ENCODE measurements at places on chromosomes 3 and 15.

DNA sequence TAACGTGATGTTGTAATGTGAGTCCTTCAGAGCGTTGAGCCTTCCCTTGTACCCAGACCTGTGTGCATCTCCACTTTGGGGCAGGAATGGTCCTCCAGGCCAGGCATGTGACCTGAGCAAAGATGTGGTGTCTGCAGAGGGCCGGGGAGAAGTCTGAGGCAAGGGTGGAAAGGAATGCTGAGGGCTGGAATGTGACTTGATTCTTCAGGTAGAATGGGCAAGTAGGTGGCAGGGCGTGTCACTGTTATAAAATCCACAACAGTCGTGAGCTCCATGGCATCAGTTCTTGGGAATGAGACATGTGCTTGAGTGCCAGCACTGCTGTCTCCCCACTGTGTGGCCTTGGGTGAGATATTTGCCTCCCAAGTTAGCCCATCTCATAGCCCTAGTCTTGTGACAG, 24.0 kb upstream of the BSN start:
- DNase-seq = no peak

DNA sequence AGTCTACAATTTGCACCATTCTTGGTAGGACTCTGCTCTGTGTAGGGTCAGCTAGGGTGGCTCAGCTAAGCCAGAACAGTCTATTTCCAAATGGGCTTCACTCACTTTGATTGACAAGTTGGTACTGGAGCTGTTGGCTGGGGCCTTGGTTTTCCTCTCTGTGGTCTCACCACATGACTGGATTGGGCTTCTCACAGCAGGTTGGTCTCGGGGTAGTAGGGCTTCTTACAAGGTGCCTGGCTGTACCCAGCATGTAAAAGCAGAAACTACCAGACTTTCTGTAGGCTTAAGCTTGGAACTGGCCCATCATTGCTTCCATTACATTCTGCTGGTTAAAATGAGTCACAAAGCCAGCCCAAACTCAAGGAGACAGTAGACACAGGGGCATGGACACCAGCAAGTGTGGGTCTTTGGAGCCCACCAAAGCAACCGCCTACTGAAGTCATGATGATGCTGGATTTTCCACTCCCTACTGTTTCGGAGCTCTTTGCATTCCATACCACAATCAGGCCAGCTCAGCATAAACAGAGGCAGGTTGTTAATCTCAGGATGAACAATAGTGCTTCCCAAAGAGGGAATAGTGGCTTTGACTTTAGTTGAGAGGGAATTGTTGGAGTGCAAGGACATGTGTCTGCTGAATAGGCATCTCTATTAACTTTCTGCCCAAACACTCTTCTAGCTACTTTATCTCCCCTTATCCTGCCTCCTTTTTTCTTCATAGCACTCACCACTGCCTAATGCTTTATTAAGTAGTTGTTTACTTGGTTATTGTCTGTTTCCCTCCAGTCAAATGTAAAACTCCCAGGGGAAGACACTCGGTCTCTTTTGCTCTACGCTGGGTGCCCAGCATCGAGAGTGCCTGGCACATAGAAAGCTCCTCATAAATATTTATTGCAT, 78.0 kb upstream of the RARB start:
- no peak for DNase-seq

DNA sequence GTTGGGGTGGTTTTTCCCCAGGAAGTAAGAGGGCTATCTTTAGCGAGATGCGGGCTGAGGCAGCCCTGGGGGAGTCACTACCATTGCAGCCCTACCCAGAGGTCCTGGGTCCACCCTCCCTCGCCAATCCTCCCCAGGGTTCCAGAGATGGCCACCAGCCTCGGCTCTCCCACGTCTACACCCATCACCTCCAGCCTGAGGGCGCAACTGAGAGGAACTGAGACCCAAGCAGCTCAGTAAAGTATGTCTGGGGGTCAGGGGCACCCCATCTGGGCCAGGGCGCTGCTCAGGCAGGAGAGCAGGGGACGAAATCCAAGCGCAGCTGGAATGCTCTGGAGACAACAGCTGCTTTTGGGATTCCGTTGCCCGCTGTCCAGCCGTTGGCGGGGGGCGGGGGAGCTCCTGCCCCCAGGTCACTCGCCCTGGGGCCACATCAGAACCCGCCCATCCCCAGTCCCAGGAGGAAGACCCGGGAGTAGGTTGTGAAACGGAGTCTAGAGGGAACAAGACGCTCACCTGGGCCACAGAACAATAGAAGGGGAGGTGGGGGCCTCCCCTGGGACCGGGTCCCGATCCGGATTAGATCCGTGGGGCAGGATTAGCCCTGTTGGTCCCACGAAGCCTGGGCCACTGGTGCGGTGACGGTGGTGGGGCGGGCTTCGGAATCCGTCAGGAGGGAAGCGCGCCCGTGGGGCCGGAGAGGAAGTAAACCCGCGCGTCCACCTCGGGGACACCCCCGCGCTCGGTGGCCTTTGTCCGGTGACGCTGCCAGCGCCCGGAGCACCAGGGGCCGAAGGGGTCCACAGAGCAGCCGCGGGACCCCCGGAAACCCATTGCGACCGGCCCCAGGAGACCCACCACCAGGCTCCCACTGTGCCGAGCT, 1.4 kb upstream of the NDUFAF3 start:
- DNase-seq = peak; percentile 59

DNA sequence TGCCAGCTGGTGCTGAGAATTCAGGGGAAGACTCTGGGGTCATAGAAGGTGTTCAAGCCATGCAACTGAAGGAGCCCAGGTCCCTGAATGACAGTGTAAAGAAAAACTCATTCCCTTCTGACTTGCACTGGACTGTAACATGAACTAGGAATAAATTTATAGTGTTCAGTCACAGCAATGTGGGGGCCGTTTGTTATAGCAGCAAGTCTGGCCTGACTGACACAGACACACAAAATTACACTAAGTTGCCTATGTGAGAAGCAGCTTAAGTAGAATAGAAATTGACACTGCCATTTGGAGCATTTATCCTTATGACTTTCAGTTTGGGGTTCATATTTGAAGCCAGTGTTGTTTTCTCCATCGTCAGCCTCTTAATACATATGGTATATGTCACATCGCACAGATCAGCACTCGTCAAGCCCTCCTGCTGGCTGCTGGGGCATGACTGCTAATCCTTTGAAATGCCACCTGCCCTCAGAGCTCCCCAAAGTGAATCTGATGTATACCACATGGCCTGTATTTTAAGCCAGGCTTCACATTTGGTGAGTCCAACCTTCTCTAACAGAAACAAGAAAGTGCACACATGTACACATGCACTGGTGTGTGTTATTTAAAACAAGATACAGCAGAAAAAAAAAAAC, 17.1 kb upstream of the HEG1 start:
- no peak for DNase-seq

DNA sequence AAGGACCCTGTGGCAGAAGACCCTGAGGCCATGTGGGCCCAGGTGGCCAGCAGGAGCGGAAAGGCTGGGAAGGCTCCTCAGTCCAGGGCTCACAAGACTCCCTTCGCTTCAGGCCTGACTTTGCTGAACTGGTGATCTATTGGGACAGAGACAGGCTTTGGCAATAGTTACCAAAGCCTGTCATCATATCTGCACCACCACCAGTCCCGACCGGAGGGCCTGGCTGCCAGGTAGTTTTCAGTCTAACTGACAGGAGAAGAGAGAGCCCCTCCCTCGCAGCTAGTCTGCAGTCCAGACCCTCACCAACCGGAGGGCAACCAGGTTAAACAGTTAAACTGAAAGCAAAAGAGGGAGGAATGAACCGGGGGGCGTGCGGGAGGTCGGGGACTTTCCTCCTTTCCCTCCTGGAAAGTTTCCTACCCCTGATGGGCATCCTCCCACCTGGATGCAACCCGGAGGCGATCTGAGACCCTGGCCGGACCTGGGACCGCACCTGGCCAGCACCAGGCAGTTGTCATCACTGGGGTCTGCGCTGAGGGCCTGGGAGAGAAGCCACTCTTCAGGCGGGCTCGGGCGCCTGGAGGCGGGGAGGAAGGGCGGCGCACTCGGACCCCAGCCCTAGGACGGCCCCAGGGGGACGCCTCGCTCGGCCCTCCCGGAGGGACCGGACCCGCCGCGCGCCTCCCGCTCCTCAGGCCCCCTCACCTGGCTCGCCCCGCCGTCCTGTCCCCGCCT, 435 bp downstream of the RAB27A start:
- peak; percentile 62 for DNase-seq

DNA sequence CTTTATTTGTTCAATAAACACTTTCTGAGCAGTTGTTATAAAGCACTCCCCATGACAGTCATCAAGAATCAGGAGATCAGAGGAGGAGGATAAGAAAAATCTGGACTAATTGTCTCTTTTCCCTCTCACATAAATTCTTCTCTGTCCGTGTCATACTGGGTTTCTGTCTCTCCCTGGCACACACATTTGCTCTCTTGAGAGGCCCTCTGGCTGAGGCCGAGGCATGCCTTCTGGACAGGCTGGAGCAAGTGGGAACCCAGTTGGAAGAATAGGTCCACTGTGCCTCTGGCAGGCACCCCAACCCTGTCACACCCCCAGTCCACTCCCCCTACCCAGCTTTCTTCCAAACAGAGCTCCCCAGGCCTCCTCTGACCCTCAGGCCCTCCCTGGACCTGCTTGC, 315.8 kb downstream of the UACA start:
- DNase-seq = no peak

GRCh38 chr3:43148033-43148432, 42.2 kb upstream of the POMGNT2 start:
- DNase-seq = no peak

GRCh38 chr3:51380601-51381332, 4.3 kb upstream of the MANF start:
- no peak for DNase-seq

GRCh38 chr3:11499144-11499543, 144.6 kb downstream of the VGLL4 start:
- no peak for DNase-seq

All from activated CD4-positive, alpha-beta T cell treated with anti-CD3 and anti-CD28 coated beads, Interleukin-10, Interleukin-2, amounts not matched to agents 100 ng/mL and 50 ng/mL, durations not matched to agents 16 hours and 8 hours (primary cell).